Endodermal cell (in vitro differentiated cells): ENCODE measurements at places on chromosomes 5 and 9.

DNA sequence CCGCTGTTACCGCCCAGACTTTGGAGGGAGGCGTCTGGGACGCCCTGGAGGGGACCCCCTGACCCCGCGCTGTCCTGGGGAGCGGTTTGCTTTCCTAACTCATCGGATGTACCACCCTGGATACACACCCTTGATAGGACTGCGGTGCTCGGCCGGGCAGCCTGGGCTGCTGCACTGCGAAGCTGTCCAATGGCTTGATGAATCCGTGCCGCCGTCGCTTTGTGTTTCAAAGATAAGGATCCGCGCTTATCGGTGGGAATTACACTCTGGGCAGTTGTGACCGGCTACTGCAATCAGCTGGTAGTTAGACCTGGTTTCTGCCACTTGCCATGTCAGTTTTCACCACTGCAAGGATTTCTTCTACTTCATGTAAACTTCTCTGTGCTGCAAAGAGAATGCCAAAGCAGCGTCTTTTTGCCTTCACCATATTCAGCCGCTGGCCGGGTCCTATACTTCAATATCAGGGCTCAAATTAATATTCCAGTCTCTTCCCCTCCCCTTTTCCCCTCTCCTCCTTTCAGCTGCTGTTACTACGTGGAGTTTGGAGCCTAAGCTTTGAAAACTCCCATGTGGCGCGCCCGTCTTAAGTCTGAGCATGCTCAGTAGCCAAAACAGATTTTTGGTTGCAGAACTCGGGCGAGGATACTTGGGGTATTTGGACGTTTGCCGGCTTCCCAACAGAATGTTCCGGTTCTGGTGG is 727 bp downstream of the SMAD5 start:
- peak; percentile 85 for DNase-seq

- peak; percentile 84 for DNase-seq
Measured at GRCh38 chr5:125160787-125161502, 414.5 kb upstream of the ZNF608 start.

GRCh38 chr5:117615226-117615625 is 1040.6 kb upstream of the SEMA6A start:
- DNase-seq, result no peak

- DNase-seq, result no peak
Measured at GRCh38 chr9:35628389-35628991, 10.3 kb upstream of the CD72 start.

DNA sequence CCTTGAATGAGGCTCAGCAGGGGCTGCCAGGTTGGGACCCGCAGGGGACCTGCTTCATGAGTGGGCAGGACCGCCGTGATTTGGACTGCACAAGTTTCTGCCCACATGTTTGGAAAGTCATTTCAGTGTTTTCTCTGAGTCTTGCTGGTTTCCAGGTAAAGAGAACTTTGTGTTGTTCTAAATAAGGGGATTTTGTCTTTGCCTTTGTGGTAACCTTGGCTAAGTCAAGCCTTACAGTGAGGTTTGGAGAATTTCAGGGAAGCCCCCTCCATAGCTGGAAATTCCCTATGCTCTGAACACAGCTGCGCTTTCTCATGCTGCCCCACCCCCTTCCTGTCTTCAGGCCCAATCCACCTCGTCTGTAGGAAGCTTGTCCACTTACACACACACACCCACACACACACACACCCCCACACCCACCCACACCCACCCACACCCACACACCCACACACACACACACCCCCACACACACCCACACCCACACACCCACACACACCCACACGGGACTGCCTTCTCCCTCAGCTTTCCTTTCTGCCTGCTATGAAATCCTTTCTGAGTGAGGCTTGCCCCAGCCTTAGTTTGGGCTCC is 270.1 kb downstream of the HSPA4 start:
- no peak for DNase-seq

- DNase-seq, result peak; percentile 60
Measured at GRCh38 chr9:69344459-69344858, 19.4 kb downstream of the ENTREP1 start.

GRCh38 chr5:150068961-150069645 is 17.3 kb downstream of the CSF1R start:
- peak; percentile 50 for DNase-seq

- no peak for DNase-seq
Measured at GRCh38 chr9:113223963-113224362, 2.6 kb downstream of the SLC31A1 start.

- no peak for DNase-seq
Measured at GRCh38 chr5:97876272-97876671, 693.2 kb upstream of the RIOK2 start.

DNA sequence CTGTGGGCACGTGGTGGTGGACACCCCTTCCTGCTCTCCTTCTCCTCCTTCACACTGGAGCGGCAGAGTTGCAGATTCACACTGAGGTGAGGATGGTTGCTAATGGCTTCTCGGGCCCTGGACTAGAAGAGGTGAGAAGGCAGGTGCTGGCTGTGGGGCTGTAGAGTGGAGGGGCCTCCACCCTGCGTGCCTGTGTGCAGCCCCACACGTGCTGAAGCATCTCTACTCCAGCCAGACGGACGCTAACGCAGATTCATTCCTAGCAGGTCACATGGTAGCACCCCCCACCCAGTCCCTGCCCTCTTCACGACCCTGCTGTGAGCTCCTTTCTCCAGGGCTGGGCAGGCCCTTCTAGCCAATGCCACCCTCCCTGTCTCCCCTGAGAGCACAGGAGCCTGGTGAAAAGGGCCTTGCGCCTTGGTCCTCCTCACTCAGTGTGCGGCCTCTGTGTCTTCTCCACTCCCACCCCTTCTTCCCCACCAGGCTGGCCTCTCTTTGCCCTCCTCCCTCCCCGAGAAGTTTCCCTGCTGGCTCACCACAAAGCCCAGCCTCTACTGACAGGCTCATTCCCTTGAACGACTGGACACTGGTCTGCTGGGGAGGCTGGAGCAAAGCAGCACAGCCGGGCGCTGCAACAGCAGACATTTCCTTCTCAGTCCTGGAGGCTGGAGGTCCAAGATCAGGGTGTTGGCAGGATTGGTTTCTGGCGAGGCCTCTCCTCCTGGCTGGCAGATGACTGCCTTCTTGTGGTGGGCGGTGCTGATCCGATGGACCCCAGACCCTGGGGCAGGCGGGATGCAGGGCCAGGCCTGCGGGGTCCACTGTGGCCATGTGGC is 14.2 kb downstream of the CACNA1B start:
- DNase-seq, result no peak

DNA sequence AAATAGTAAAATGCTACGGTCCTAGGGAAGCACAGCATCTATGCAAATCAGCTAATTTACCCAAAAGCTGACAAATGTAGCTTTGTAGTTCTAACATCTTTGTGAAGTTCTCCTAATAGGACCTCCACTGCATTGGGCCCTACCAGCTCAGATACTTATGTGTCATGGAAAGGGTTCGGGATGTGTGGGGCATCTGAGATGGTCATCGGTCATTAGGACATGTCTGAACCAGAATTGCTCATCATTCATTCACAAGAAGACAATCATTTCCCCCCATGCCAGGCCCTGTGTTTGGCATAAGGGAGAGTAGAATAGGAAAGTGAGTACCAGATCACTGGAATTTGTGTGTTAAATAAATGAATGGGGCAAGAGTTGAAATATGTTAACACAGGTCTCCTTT is 35.7 kb downstream of the PWWP2A start:
- no peak for DNase-seq

DNA sequence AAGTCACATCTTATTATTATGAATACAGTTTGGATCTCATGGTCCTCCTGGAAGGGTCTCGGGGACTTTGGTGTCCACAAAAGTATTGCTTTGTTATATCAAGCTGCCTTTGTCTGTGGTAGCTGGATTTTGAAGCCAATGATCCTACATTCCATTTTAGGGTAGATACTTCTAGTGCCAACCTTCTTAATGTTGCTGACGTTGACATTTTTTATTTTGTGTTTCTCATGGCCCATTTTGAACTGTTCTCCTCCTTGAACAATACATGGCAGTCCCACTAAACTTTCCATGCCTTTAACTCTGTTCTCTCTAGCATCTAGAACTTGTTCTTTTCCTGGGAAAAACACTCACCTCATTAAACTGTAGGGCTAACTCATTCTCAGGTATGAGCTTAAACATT is 425.8 kb downstream of the KCTD16 start:
- no peak for DNase-seq

DNA sequence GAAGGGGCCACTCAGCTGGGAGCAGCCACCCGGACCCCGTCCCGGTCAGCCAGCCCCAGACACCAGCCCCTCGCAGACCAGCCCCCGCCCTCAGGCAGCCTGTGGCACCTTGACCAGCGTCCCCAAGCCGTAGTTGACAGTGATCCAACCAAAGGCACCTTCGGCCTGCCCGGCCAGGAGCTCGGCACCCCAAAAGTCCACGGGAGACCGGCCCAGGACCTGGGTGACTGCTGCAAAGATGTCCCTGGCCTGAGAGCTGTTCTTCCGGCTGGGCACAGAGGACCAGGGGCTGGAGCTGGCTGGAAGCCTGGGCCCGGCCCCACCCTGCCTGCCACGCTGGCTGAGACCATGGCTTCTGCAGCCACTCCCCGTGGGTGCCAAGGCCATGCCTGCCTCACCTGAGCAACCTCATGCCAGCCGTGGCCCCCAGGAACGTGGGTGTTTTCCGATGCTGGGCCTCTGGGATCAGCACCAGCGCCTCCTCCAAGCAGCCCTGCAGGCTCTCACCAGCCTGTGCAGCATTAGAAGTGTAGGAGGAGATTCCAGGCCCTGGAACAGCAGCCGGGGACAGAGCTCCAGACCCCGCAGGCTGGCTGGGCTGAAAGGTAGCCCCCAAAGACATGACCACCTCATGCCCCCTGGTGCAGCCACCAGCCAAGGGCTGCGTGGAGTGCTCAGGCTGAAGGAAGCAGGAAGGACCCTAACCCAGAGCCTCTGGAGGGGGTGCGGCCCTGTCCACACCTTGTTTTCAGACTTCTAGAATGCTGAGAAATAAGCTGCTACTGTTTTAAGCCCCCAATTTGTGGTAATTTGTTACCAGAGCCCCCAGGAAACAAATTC is 4.2 kb downstream of the ENTPD8 start:
- DNase-seq, result no peak
